Foreskin fibroblast (primary cell): ENCODE measurements at places on chromosomes 12 and 14.

DNA sequence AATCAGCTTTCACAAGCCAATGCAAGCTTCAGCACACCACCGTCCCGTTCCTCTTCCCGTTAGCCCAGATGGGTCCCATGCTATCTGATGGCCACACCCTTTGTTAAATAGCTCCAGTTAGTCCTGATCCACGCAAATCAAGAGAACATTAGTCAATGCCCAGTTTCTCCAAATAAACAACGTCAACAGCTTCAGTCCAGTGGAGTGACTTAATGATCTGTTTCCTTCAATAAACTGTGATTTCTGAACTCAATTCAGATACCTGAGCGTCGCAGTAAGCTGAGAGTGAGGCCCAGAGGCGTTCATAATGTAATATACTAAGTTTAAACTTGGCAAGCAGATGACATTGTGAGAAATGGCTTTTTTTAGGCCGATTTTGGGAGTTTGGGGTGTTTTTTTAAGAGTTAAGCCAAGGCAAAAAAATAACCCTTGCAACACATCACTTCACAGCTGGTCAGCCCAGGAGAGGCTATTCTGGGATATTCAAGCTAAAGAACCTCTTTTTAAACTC is 112.3 kb downstream of the ZFP36L1 start:
- DNase-seq = peak; percentile 84

- no peak for DNase-seq
Measured at GRCh38 chr12:55718624-55719275, 1.4 kb upstream of the RDH5 start.

- peak; percentile 73 for DNase-seq
Measured at GRCh38 chr14:74459289-74459946, 33.4 kb upstream of the SYNDIG1L start.

GRCh38 chr12:60920841-60921495 is 1325.1 kb downstream of the SLC16A7 start:
- DNase-seq = no peak

DNA sequence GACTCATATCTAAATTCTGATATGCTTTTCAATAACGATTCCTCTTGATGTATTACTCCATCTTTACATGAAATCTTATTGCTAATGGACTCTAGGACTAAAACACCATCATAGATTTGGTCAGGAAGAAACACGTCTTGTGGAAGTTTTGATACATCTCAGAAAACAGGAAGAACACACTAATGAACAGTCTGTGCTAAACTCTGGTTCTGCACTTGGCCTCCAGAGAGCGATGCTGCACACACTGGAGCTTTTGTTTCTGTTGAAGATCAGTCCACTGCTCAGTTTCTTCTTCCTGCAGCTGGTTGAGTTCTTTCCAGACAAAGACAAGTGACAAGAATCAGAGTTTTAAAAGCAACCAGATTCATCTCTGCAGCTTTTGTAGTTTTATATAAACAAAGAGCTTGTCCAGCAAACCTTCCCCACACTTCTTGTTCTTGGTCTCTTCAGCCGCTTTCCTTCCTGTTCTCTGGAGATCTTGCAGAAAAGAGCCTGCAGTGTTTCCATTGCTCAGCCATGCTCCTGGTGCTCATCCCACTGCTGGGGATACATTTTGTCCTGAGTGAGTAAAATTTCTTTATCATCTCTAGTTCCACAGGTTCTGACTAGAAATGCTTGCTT is 229.1 kb upstream of the OR4E1 start:
- no peak for DNase-seq

- DNase-seq = no peak
Measured at GRCh38 chr12:14275886-14276285, 89.6 kb upstream of the ATF7IP start.

- DNase-seq = no peak
Measured at GRCh38 chr12:43795716-43796280, 10.3 kb downstream of the TWF1 start.

GRCh38 chr12:50665170-50665569 is 98.7 kb upstream of the ATF1 start:
- DNase-seq = no peak

GRCh38 chr12:126447346-126447745 is 1382.1 kb downstream of the AACS start:
- no peak for DNase-seq

- DNase-seq = peak; percentile 82
Measured at GRCh38 chr12:121036810-121037326, 2.2 kb downstream of the OASL start.

- peak; percentile 20 for DNase-seq
Measured at GRCh38 chr12:56897844-56898361, 36.3 kb downstream of the SDR9C7 start.

- no peak for DNase-seq
Measured at GRCh38 chr14:103408491-103409155, 23.4 kb downstream of the MARK3 start.

DNA sequence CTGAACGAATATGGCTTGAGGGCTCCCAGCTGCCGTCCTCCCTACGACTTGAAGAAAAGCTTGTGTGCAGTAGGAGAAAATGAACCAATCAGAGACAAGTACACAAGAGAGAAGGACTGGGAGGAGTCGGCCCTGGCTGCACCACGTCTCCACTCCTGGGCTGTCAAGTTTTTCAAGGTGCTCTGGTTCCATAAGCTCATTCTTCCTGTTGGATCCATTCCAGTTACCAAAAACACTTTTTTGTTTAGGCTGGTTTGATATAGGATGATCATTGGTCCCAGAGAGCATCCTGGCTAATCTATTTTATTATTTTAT is 2.8 kb upstream of the A2ML1 start:
- DNase-seq = no peak

GRCh38 chr14:55963295-55963694 is 154.9 kb upstream of the PELI2 start:
- no peak for DNase-seq

GRCh38 chr12:53696655-53697331 is 20.9 kb upstream of the ATP5MC2 start:
- DNase-seq = no peak

DNA sequence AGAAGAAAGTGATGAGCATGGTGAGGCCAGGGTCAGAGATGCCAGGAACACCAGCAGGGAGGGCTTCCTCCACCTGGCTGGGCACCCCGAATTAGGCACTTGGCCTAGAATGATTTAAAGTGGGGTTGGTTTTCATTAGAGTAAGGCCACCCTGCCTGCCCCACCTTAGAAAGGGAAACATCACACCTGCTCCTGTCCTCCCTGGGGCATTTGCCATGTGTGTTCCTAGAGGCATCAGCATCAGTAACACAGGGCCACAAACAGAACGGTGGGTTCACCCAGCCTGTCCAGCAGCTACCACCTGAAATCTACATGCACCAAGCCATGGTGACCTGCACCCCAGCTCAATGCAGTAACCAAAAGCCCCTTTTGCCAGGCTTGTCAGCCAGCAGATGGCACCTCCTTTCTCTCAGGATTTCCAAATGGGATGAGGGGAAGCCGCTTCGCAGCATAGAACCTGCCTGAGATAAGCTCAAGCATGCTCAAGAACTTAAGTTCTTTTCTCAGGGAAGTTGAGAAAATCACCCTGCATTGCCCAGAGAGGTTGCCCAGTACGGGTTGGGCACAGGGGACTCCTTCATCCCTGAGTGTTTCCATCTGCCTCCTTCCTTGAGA is 338.8 kb downstream of the DPF3 start:
- no peak for DNase-seq

- no peak for DNase-seq
Measured at GRCh38 chr14:91108941-91109611, 4.8 kb upstream of the DGLUCY start.
